Left renal pelvis (tissue), 4 donors: ENCODE measurements at places on chromosomes 2 and 18.

GRCh38 chr2:126855606-126856005 is 43.1 kb upstream of the TEX51 start:
- DNase-seq = no peak

DNA sequence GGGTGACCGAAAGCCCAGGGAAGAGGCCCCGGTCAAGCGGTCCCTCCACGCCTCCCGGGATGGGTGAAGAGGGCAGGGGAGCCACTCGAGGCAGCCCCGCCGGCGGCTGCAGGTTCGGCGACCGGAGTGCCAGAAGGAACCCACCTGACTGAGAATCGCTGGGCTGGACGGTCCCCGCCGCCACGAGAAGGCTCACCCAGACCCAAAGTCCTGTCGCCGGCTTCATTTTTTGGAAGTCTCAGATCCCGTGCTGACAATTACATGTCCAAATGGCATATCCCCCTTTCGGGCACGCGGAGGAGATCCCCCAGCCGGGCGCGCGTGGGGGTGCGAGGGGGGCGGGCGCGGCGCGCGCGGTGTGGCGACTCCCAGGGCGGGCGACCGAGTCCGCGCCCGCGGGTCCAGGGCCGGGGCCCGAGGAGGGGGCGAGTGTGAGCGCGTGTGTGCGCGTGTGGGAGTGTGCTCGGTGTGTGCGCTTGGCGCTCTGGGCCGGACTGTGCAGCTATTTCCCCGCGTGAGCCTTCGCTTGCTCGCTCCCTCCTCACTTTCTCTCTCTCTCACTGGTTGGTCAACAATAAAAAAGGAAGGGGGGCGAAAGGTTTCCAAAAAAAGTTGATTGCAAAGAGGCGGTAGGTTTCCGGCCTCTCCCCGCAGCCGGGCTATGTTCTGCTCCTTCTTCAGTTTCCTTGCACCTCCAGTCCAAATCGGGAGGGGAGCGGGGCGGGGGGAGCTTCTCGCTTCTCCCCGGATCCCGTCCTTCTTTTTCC is at the start of gene ERBB4:
ERBB4 (minus strand) TSS at position 498 of the 767 bp plus-strand sequence; CDS start at position 226, 272 bp downstream.
- DNase-seq = no peak

DNA sequence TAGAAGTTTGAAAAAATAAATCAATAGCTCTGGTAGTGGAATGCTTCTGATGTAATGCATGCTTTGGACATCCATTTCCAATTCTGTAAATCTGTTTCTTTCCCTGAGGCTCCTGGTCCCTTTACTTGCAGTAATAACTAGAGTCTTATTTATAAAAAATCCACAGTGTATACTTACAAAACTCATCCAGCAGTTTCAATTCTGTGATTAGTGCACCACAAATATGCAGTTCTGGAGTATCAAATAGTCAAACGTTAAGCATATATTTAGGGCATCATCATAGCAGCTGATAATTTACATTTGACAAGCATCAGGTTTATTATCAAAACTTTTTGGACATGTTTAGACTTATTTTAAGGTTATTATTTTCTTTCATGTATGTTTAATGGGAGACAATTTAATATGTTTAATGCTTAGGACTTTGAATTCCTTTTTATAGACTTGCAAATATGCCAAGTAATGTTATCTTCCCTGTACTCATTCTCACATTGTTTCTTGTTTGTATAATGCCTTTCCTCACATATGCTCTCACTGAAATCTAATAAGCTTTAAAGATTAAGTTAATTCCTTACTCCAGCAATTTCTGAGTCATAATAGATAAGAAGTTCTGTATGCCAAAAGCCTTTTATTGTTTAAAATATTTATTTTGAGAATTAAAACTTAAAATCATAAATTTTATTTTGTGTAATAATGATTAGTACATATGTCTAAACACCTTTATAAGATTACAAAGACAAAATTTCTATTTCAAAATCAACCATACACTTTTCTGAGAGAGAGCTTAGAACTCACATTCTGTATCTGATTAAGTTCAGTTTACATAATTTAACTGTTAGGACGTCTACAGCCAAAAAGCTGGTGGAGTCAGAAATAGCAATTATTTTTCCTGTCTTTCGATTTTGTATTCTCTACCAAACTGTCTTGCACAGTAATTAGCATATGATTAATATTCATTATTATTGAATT is 341.5 kb upstream of the TMEFF2 start:
- DNase-seq = no peak

DNA sequence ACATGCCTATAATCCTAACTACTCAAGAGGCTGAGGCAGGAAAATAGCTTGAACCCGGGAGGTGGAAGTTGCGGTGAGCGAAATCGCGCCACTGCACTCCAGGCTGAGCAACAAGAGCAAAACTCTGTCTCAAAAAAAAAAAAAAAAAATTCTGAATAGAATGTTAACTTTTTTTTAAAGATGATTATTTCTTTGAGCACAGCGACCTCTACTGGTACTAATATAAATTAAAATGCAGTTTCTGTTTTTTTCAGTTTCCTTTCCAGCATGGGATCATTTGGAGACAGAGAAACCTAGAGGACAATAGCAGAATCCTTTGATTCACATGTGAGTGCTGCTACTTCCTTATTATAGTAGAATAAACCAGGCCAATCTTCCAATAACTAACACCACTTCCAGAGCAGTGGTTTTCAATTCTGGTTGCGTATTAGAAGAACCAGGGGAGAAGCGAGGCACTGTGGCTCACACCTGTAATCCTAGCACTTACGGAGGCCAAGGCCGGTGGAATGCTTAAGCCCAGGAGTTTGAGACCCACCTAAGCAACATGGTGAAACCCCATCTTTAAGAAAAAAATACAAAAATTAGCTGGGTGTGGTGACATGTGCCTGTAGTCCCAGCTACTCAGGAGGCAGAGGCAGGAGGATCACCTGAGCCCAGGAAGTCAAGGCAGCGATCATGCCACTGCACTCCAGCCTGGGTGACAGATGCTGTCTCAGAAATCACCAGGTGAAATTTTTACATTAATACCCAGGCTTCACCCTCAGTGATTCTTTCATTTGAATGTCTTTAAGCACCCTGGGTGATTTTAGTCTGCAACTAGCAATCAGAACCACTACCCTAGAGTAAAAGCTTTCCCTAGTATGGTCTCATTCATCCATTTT is 10.1 kb downstream of the SRSF7 start:
- DNase-seq = no peak

- DNase-seq = no peak
Observed at GRCh38 chr2:117930775-117931174, 83.1 kb downstream of the CCDC93 start.

DNA sequence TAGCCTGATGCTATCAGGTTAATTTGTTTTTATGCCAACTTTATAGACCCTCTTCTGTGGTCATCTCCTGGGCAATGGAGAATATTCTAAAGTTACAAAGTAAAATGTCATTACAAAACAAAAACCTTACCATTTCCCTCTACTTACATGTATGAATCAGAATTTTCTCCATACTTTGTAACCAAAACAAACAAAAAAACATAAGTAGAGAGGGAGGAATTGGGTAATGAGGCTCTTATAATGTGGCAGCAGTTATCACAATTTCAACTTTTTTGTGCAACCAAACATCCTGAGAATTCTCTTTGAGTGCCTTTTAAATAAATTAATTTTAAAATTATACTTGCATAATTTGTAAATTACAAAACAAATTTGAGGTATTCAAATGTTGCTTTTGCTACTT is 332.8 kb downstream of the TXNL1 start:
- DNase-seq = no peak

DNA sequence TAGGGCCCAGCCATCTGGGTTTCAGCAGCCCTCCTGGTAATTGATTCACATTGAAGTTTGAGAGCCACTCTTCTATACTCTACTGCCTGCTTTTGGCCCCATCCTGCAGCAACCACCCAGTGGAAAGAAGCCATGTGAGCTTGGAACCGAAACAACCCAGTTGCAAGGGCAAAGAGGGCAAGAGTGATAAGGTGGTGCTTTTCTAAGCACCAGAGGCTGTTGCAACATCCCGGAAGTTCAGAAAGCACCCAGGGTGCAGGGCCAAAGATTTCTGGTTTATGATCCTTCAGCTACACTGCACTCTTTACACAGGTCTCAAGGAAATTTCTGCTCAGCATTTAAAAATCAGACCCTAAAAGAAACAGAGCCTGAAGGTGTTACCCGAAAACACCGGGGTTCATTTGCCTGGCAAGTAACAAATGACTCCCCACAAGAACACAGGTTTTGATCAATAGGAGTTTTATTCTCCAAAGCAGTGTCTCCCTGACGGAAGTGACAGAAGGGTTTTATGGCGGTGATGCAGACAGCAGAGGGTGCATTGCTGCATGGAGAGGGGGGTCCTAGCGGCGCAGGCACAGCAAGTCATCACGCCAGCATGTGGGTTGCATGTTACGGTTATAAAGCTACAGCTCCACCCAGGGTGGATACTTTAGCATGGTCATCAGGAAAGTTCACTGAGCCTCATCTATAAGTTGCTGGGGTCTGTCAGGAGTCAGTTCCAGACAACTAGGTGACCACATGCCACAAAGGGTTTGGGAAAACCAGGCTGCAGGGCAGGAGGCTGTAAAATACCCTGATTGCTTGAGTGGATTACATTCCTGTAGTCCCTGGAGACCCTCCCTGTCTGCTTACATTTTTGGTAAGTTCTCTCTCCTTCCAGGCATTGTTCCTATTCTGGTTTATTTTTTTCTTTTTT is 28.8 kb upstream of the TMEM37 start:
- no peak for DNase-seq

GRCh38 chr18:54557958-54558357 is 33.1 kb upstream of the DYNAP start:
- DNase-seq = no peak

GRCh38 chr2:42140496-42140895 is 28.7 kb upstream of the EML4 start:
- DNase-seq = no peak

- no peak for DNase-seq
Observed at GRCh38 chr2:165126244-165126643, 77.6 kb downstream of the SCN3A start.

DNA sequence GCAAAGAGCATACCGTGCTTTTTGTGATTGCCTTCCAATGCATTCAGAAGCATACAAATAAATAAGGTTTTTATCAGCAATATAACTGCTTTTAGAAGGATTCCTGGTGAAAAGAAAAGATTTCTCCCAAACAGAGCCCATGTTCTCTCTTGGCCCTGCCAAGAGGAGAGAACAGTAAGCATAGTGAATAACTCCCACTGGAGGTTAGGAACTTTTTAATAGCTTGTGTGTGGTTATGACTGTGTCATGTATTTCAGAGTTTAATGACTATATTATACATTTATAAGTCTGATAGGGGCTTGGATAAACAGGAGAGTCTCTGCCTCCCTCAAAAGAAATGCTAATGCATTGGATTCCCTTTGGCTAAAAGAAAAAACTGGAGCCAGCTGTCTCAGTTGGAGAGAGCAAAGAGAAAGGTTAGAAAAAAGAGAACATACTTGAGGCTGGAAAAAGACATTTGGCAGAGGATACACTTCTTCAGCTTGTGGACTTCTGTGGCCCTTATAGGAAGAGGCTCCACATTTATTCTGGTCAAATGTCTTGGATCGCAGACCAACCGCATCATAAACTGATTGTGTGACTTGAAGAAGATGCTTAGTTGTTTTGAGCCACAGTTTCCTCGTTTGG is 63.0 kb upstream of the SPRED2 start:
- DNase-seq = no peak

GRCh38 chr2:235527806-235528469 is 34.1 kb downstream of the AGAP1 start:
- no peak for DNase-seq

DNA sequence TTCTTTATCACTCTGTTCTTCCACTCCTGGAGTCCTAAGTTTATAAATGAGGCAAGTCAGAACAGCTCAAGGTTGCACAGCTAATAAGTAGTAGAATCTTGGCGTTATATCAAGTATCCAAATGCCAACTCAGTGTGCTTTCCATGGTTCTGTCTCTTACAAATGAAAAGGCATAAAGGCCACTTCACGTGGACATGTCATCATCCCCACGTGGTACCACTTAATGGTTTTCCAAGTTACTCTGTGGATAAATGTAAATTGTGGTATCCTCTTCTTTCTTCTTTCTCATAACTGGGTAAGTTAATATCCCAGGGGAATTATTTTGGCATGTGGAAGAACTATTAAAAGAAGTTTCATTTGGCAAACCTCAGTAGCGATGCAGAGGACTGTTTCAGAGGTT is 131.5 kb upstream of the L3MBTL4 start:
- DNase-seq = no peak

GRCh38 chr18:50973367-50974126 is 5.7 kb downstream of the ELAC1 start:
- DNase-seq = no peak

DNA sequence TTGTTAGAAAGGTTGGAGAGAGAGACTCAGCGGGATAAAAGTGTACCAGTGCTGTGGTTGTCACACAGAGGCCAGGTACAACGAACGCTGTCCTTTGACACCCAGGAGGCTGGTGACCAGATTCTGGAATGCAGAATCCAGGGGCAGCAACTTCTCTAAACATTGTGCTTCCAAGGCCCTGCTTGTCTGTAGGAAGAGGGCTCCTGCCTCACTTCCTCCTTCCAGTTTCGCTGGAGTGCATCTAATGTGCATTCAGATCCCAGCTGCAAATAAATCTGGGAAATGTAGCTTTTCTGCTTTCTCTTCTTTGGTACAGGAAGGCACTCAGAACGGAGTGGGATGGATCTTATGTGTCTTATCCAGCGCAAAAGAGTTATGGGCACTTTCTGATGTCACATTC is 171.8 kb upstream of the ATP5MC3 start:
- no peak for DNase-seq

DNA sequence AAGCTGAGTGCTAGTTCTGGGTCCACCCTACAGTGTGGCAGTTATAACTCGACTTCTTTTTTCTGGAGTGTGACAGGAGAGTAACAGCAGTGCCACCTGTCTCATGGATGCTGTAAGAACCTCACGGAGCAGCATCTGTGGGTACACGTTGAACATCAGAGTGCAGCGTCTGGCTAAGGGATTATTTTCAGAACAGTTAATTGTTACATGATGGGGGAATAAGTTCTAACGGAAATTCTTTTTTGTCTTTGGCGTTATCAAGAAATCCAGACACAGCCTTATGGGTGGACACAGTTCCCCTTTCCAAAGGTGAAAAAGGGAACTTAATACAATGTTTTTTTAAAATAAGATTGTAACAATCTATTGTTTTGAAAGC is 28.3 kb upstream of the TOGARAM2 start:
- DNase-seq = no peak

- no peak for DNase-seq
Observed at GRCh38 chr2:9712263-9712662, 81.5 kb upstream of the YWHAQ start.

GRCh38 chr18:23936381-23936958 is 78.1 kb upstream of the TTC39C start:
- DNase-seq = no peak

- no peak for DNase-seq
Observed at GRCh38 chr2:98177286-98177685, 90.3 kb downstream of the VWA3B start.

DNA sequence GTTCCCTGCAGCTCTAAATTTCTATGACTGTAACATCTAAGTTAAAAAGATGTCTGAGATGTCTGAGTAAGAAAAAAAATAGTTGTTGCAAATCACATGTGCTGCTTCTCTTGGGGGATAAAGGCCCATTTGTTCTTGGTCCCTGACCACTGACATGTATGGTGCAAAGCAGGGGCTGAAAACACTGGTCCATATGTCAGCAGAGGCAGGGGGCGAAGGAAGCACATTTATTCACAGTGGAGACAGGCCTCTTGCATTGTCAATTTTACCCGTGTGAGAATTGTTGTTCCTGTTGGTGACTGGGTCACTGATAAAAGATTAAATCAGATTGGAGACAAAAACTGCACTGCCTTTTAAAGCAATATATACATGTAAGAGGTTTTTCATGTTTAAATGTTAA is 38.8 kb downstream of the PRKCE start:
- no peak for DNase-seq

GRCh38 chr2:99818842-99819241 is 323.5 kb downstream of the AFF3 start:
- DNase-seq = no peak
